Naive thymus-derived CD8-positive, alpha-beta T cell (primary cell): ENCODE measurements at places on chromosomes 5 and 9. TPM values are rescaled to one million over a fixed set of nuclear protein-coding genes. Genes with fewer than 3 reads are reported as not detected.

NUDT12 gene
- total RNA-seq = 4.3 TPM

GPR21 gene
- 0.60 TPM for total RNA-seq

CTXN3 gene
- not detected for total RNA-seq

GFI1B gene
- 0.39 TPM for total RNA-seq

TBC1D2 gene
- total RNA-seq = 6.9 TPM

GRCh38 chr5:98977723-98978122 lies 48.9 kb upstream of the CHD1 start:
- no peak for DNase-seq

- DNase-seq = no peak
These were observed 86.4 kb downstream of the FREM1 start for GRCh38 chr9:14823800-14824199.

- no peak for DNase-seq
These were observed 133.9 kb downstream of the PJA2 start for GRCh38 chr5:109275919-109276318.
